Naive thymus-derived CD4-positive, alpha-beta T cell (primary cell): ENCODE measurements at places on chromosomes 2 and 18. TPM values are rescaled to one million over a fixed set of nuclear protein-coding genes. Genes with fewer than 3 reads are reported as not detected.
A peak's percentile ranks its signal among the peaks of the same experiment; 100 is the strongest.

GRCh38 chr2:58730764-58731487 is 489.8 kb upstream of the FANCL start:
- no peak overlapping the region for H3K4me3 ChIP-seq
- no peaks in the 10 kb centered on the region for H3K36me3 ChIP-seq
- H3K4me1 ChIP-seq, result no peaks in the 10 kb centered on the region
- no peak for DNase-seq

- no peak for DNase-seq
- H3K4me3 ChIP-seq, result no peak overlapping the region
- H3K27ac ChIP-seq, result no peak overlapping the region
- no peaks in the 10 kb centered on the region for H3K4me1 ChIP-seq
- no peaks in the 10 kb centered on the region for H3K36me3 ChIP-seq
These were observed 3.7 kb downstream of the B3GNT7 start for GRCh38 chr2:231399046-231399852.

SPATA3 gene
- polyA plus RNA-seq, result not detected

PROKR1 gene
- not detected for polyA plus RNA-seq

- H3K4me3 ChIP-seq, result no peak overlapping the region
- DNase-seq, result no peak
- no peak overlapping the region for H3K27ac ChIP-seq
- no peaks in the 10 kb centered on the region for H3K27me3 ChIP-seq
- no peaks in the 10 kb centered on the region for H3K36me3 ChIP-seq
These were observed 29.7 kb upstream of the FHL2 start for GRCh38 chr2:105428387-105429018.

DNA sequence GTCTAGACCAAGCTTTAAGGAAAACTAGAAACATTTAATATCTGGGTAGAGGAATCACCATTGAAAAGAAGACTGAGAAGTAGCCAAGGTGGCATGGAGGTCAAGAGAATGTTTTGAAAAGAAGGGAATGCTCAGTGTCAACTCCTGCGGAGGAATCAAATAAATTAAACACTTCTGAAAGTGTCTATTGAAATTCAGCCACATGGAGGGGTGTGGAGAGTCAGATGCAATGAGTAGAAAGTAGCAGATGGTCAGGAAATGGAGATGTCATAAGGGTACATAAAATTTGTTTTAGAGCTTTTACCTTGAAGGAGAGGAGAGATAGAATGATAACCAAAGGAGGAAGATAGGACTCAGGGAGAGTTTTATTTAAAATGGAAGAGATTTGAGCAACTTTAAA is 35.1 kb downstream of the NLRC4 start:
- H3K27ac ChIP-seq, result no peak overlapping the region
- no peak for DNase-seq
- no peaks in the 10 kb centered on the region for H3K27me3 ChIP-seq
- H3K4me1 ChIP-seq, result no peaks in the 10 kb centered on the region
- no peak overlapping the region for H3K4me3 ChIP-seq

DNA sequence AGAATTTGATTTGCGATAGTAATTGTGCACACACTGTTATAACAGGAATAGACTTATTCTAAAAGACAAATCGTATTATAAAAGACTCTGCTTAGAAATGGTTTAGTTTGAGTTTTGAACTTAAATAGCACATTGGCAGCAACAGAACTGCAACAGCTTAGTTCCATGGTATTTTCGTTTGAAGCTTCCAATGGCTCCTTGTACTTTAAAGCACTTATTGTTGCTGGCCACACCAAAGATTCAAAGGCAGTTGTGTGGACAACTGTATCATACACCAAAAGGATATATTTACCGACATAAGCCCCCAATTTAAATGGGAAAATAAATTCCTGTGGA is 627 bp downstream of the WIPF1 start:
- peaks cover 31% of the 10 kb centered on the region for H3K4me1 ChIP-seq
- DNase-seq, result no peak
- peak overlapping the region; percentile 90 for H3K27ac ChIP-seq
- peak overlapping the region; percentile 74 for H3K4me3 ChIP-seq
- H3K36me3 ChIP-seq, result no peaks in the 10 kb centered on the region

- no peaks in the 10 kb centered on the region for H3K4me1 ChIP-seq
- no peaks in the 10 kb centered on the region for H3K36me3 ChIP-seq
- no peak overlapping the region for H3K27ac ChIP-seq
- no peaks in the 10 kb centered on the region for H3K27me3 ChIP-seq
- H3K4me3 ChIP-seq, result no peak overlapping the region
These were observed 10.7 kb downstream of the PSTPIP2 start for GRCh38 chr18:46061387-46061786.

- H3K27ac ChIP-seq, result no peak overlapping the region
- DNase-seq, result no peak
- H3K27me3 ChIP-seq, result peaks cover 6% of the 10 kb centered on the region
- no peak overlapping the region for H3K4me3 ChIP-seq
- H3K4me1 ChIP-seq, result peaks cover 23% of the 10 kb centered on the region
These were observed 935 bp downstream of the SLC30A3 start for GRCh38 chr2:27261926-27262298.

- no peak for DNase-seq
- no peak overlapping the region for H3K4me3 ChIP-seq
- H3K27ac ChIP-seq, result no peak overlapping the region
These were observed 99.8 kb downstream of the AKAIN1 start for GRCh38 chr18:5097116-5097703.

- H3K4me3 ChIP-seq, result no peak overlapping the region
- H3K36me3 ChIP-seq, result no peaks in the 10 kb centered on the region
- no peak for DNase-seq
- no peaks in the 10 kb centered on the region for H3K4me1 ChIP-seq
- H3K27ac ChIP-seq, result no peak overlapping the region
These were observed 96.3 kb upstream of the CD302 start for GRCh38 chr2:159894145-159894838.

DNA sequence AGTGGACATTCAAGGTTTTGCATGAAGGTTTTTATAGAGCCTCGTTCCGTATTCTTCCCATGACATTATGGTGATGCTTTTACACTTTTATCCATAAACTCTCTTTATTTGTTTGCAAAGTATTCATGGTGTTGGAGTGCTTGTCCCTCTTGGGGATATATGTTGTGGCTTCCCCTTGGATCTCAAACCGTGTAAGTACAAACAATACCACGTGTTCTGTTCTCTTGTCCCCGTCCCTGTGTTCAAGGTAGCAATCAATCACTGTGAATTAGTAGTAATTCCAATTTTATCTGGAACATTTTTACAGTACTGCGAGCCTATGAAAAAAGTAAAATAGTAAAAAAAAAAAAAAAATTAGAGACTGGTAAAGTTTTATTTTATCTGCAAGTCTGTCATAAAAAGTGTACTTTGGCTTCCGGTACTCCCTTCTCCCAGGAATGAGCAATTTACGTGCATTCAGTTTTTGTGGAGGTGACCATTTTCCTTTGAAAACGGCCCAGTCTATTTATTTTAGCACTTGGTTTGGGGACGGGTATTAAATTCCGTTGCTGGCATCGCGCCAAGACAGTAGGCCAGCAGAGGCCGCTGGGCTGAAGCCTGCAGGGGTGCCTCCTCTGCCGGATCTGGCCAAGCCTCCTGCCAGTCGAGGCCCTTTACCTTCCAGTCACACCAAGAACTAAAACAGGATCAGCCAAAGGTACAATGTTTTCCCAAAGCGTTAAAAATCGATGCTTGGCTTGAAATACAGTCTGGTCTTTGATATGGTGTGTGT is 175.7 kb downstream of the SOCS6 start:
- peak; percentile 9 for DNase-seq
- peak overlapping the region; percentile 34 for H3K4me3 ChIP-seq
- no peak overlapping the region for H3K27ac ChIP-seq
- no peaks in the 10 kb centered on the region for H3K36me3 ChIP-seq

DNA sequence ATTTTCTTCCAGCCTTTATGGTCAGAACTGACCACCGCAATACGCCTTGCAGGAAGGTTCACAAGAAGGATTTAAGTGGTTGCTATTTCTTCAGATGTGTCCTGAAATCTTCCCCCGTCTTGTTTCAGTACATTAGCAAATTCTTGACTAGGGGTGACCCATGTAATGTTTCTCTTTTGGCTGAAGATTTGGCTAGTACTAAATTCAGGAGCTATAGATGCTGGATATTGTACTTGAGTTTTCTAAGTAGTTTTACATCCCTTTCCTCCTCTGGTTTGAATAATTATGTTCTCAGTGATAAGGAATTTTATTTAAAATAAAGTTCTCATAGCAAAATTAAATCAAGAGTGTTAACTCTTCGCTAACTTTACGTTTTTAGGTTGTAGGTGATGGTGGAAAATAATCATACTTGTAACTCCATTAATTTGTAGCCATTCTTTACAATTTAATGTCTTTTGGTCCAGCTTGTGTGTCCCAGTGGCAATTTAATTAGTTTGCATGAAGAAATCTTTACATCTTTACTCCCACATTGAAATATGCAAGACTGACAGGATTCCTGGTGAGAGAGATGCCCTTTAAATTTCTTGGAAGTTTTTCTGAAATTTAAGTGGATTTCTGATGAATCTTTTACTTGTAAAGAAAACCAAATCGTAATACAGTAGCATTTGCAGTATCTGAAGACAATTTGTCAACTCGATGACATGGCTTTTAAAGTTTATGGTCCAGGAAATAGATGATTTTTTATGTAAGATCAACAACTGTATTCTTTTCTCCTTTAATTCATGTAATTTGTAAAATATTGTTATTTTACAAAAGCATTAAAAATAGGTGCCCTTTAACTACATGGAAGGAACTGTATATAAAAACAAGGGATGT is 2.8 kb downstream of the PHLPP1 start:
- no peaks in the 10 kb centered on the region for H3K27me3 ChIP-seq
- peak overlapping the region; percentile 57 for H3K4me3 ChIP-seq
- DNase-seq, result no peak
- no peaks in the 10 kb centered on the region for H3K4me1 ChIP-seq
- H3K27ac ChIP-seq, result no peak overlapping the region

DNA sequence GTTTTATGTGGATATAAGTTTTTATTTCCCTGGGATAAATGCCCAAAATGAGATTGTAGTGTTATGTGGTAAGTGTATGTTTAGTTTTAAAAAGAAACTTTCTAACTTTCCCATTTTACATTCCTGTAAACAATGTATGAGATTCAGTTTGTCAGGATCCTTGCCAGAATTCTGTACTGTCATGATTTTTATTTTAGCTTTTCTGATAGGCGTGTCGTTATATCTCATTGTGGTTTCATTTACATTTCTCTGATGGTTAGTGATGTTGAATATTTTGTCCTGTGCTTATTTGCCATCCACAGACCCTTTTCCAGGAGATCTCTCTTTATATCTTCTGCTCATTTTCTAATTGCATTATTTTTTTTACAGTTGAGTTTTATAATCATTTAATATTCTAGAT is 245.6 kb upstream of the CDH2 start:
- no peaks in the 10 kb centered on the region for H3K4me1 ChIP-seq
- H3K36me3 ChIP-seq, result no peaks in the 10 kb centered on the region
- no peak for DNase-seq
- H3K4me3 ChIP-seq, result no peak overlapping the region
- no peak overlapping the region for H3K27ac ChIP-seq
- H3K27me3 ChIP-seq, result no peaks in the 10 kb centered on the region

DNA sequence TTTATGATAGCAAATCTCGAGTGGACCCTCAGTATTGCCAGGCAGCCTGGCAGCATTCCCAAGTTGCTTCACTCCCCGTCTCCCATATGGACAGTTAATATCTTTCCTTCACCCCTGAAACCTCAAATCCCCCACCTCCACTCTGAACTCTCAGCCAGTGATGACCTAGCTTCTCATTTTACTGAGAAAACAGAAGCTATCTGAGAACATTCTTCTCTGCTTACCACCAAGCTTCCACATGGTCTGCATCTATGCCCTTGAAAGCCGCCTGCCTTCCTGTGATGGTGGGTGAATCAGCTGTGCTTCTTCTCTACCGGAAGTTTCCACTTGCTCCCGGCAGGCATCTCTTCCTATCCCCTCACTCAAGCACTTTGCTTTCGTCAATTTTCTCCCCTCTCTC is 529.2 kb downstream of the EPHA4 start:
- no peaks in the 10 kb centered on the region for H3K4me1 ChIP-seq
- no peaks in the 10 kb centered on the region for H3K36me3 ChIP-seq
- no peak overlapping the region for H3K4me3 ChIP-seq
- H3K27me3 ChIP-seq, result no peaks in the 10 kb centered on the region
- no peak overlapping the region for H3K27ac ChIP-seq

IRS1 gene
- 0.40 TPM for polyA plus RNA-seq

DNA sequence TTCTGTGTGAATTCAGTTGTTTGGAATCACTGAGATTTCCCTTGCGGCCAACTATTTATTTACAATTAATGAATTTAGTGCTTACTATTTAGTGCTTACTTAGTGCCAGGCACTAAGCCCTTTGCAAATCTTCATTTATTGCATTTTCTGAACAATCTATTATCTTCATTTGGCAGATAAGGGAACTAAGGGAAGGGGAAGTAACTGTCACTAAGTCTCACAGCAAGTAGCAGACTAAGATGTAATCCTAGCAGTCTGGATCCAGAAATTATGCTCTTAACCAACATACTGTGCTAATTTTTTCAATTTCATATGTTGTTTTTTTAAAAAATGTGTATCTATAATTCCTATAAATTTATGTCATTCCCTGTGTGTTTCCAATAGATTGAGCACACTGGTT is 214.4 kb upstream of the EPC2 start:
- H3K27me3 ChIP-seq, result no peaks in the 10 kb centered on the region
- H3K4me3 ChIP-seq, result no peak overlapping the region
- DNase-seq, result no peak
- H3K36me3 ChIP-seq, result no peaks in the 10 kb centered on the region

SH3RF3 gene
- polyA plus RNA-seq, result 1.3 TPM

- DNase-seq, result peak; percentile 95
- H3K36me3 ChIP-seq, result no peaks in the 10 kb centered on the region
- no peaks in the 10 kb centered on the region for H3K27me3 ChIP-seq
- peak overlapping the region; percentile 95 for H3K27ac ChIP-seq
These were observed 54.3 kb downstream of the PKDCC start for GRCh38 chr2:42102024-42102590.

DNA sequence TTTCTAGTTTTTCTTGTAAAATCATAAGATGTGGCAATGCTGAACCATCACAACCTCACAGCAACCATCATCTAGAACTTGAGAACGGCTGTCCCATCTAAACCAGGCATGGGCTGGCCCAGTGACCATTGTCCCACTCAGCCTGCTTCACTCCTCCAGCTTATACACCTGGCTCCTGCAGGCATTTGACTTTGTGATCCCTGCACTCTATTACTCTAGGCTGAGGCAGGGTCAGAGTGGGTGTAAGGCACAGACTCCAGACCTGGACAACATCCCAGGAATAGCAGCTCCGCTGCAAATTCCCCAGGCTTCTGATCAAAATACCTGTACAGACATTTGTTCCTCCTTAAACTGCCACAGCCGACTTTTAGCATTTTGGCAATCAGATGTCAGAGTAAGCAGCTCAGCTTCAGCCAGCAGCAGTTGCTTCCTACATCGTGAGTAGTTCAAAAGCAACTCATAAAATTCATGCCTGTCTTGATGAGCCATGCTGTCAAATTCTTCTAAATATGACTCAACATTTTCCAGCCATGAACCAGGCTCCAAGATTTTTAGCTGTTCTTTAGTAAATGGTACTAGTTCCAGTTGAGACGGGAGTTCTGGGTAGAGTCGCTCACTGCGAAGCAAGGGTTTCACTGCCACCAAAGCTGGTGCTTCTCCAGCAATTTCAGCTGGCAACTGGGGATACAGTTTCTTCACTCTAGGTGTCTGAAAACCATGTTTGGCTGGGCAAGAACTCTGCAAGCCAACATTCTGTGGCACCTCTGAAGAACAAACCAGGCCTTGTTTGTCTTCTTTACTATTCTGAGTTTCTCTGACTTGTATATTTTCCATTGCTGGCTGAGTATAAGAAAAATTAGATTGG is 12.8 kb downstream of the EPG5 start:
- H3K4me1 ChIP-seq, result peaks cover 8% of the 10 kb centered on the region
- H3K27ac ChIP-seq, result no peak overlapping the region
- H3K36me3 ChIP-seq, result peaks cover 11% of the 10 kb centered on the region
- no peaks in the 10 kb centered on the region for H3K27me3 ChIP-seq

UGT1A10 gene
- not detected for polyA plus RNA-seq

- no peaks in the 10 kb centered on the region for H3K27me3 ChIP-seq
- no peaks in the 10 kb centered on the region for H3K4me1 ChIP-seq
- DNase-seq, result no peak
- no peak overlapping the region for H3K4me3 ChIP-seq
- H3K36me3 ChIP-seq, result no peaks in the 10 kb centered on the region
These were observed 277.9 kb downstream of the DCC start for GRCh38 chr18:52617931-52618330.
